ENCODE measurements at places on chromosomes 7 and 10.
A peak's percentile ranks its signal among the peaks of the same experiment; 100 is the strongest.

DNA sequence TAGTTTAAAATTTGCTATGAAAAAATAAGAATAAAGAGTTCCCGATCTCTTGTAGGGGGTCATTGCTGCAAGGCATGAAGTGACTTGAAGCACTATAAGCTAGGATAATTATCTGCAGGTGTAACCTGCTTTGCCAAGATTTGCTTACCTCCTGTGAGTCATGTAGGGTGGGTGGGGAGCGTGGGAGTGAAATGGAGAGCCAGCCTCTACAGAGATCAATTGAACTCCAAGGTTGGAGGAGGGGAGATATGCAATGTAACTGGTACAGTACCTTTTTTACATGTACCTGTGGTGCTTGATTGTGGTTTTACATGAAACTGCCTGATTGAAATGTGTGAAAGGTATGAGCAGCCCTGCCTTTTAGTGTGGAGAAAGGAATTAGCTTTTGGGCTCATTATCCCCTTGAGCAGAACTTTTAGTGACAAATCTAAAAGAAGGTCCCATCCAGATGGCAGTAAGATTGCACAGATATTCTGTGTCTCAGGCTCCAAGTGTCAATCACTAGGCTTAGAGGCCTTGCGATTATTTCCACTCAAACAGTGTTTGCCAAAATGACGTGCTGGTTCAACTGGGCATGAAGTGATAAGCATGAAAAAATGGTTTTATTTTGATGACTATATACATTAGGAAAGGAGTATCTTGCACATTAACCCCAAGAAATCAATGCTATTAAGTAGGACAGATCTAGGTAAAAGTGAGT is 138.6 kb upstream of the GRB10 start:
- no peak overlapping the region for H3K4me3 ChIP-seq
- H3K4me1 ChIP-seq = no peaks in the 10 kb centered on the region
- H3K27me3 ChIP-seq = no peaks in the 10 kb centered on the region
- H3K36me3 ChIP-seq = no peaks in the 10 kb centered on the region
- DNase-seq = no peak
- H3K27ac ChIP-seq = no peak overlapping the region

- H3K4me3 ChIP-seq = no peak overlapping the region
- H3K36me3 ChIP-seq = no peaks in the 10 kb centered on the region
- no peak for DNase-seq
- H3K27ac ChIP-seq = no peak overlapping the region
- H3K4me1 ChIP-seq = no peaks in the 10 kb centered on the region
- H3K27me3 ChIP-seq = no peaks in the 10 kb centered on the region
Observed at GRCh38 chr10:130043491-130043890, 67.1 kb downstream of the C10orf143 start.

GRCh38 chr7:131302446-131302845 is 25.2 kb upstream of the MKLN1 start:
- no peak for DNase-seq
- H3K27ac ChIP-seq = no peak overlapping the region
- H3K4me1 ChIP-seq = no peaks in the 10 kb centered on the region
- H3K27me3 ChIP-seq = no peaks in the 10 kb centered on the region
- H3K36me3 ChIP-seq = no peaks in the 10 kb centered on the region

DNA sequence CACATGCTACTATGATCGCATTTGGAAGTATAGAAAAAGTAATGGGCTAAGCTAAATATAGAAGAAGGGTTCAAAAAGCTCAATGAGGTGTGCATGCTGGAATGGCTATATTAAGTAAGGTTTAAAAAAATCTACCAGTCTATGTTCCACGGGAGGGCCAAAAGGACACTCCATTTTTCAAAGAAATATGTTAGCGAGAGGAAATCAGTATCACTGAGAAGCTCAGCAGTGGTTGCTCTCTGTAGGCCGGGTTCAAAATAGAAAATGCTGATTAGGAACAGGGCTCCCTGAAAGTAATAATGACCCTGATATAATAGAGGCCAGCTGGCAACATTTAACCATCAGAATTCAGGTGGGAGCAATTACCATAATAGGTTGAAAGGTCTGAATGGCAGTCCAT is 224.5 kb upstream of the SEMA3E start:
- no peak for DNase-seq
- no peak overlapping the region for H3K4me3 ChIP-seq
- H3K27me3 ChIP-seq = no peaks in the 10 kb centered on the region
- no peaks in the 10 kb centered on the region for H3K36me3 ChIP-seq

DNA sequence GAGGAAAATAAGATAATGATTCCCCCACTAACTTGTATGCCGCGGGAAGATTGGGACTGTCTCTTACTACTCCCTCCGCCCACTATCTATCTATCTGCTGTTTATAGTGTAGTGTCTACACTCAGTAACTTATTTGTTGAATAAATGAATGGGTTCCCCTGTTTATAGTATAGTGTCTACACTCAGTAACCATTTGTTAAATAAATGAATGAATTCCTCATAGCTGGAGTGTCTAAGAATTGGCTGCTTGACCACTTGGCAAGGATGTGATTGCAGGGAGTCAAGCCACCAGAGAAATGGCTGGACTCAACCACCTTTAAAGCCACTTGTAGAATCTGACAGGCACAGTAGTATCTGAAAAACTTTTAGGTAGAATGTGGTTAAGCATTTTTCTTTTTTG is 147.1 kb downstream of the TRIL start:
- H3K27me3 ChIP-seq = no peaks in the 10 kb centered on the region
- DNase-seq = no peak
- H3K36me3 ChIP-seq = no peaks in the 10 kb centered on the region
- H3K27ac ChIP-seq = no peak overlapping the region
- H3K4me3 ChIP-seq = no peak overlapping the region

DNA sequence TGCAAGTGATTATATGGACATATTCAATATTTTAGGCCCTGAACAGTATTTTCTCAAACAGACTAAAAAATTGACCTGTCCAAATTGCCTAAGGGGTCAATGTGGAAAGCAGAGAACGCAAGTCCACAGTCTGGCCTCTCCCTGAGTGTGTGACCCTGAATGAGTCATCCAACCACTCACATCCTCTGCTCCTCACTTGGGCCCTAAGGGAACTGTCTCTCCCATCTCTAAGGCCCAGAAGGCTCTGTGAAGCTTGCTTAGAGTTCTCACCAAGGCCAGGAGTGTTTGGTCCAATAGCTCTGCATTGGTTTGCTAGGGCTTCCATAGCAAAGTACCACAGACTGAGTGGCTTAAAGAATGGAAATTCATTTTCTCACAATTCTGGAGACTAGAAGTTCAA is 155.1 kb downstream of the LSM5 start:
- no peak for DNase-seq
- H3K36me3 ChIP-seq = no peaks in the 10 kb centered on the region
- no peak overlapping the region for H3K27ac ChIP-seq
- H3K4me3 ChIP-seq = no peak overlapping the region

- H3K4me1 ChIP-seq = no peaks in the 10 kb centered on the region
- H3K4me3 ChIP-seq = no peak overlapping the region
- no peak overlapping the region for H3K27ac ChIP-seq
Observed at GRCh38 chr10:66852811-66853210, 73.0 kb upstream of the LRRTM3 start.

GRCh38 chr7:45980181-45980905 is 59.3 kb upstream of the IGFBP3 start:
- no peaks in the 10 kb centered on the region for H3K36me3 ChIP-seq
- H3K4me3 ChIP-seq = no peak overlapping the region
- DNase-seq = peak; percentile 28
- H3K27me3 ChIP-seq = no peaks in the 10 kb centered on the region
- H3K4me1 ChIP-seq = no peaks in the 10 kb centered on the region

- no peaks in the 10 kb centered on the region for H3K27me3 ChIP-seq
- DNase-seq = no peak
- no peak overlapping the region for H3K27ac ChIP-seq
- H3K4me1 ChIP-seq = no peaks in the 10 kb centered on the region
- no peak overlapping the region for H3K4me3 ChIP-seq
Observed at GRCh38 chr7:49497471-49497870, 276.0 kb upstream of the VWC2 start.

GRCh38 chr7:80334196-80334595 is 177.7 kb downstream of the GNAT3 start:
- no peak for DNase-seq
- no peaks in the 10 kb centered on the region for H3K4me1 ChIP-seq
- no peaks in the 10 kb centered on the region for H3K27me3 ChIP-seq
- H3K36me3 ChIP-seq = no peaks in the 10 kb centered on the region
- no peak overlapping the region for H3K27ac ChIP-seq

- DNase-seq = no peak
- no peak overlapping the region for H3K27ac ChIP-seq
- H3K4me1 ChIP-seq = no peaks in the 10 kb centered on the region
- H3K27me3 ChIP-seq = no peaks in the 10 kb centered on the region
Observed at GRCh38 chr10:70445718-70446657, 4.5 kb upstream of the NODAL start.

GRCh38 chr10:100282907-100283306 is 3.6 kb downstream of the BLOC1S2 start:
- no peaks in the 10 kb centered on the region for H3K36me3 ChIP-seq
- no peak for DNase-seq
- no peak overlapping the region for H3K4me3 ChIP-seq
- H3K4me1 ChIP-seq = peaks cover 9% of the 10 kb centered on the region

DNA sequence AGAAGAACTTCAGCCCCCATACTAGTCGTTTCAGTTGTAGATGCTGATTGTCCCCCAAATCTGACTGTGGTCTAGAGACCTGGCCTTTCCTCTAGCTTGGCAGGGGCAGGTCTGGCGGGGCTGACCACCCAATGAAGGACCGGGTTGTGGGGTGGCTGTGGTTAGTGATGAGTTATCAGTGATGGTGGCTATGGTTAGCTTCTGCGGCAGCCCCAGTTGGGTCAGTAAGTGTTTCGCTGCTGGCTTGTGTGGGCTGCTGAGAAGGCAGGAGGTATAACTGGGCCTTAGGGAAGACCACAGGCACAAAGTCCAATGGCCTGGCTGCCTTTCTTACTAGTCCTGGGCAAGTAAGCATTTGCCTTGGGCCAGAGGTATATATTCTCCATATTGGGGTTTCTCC is 21.3 kb downstream of the VWA2 start:
- no peak overlapping the region for H3K4me3 ChIP-seq
- DNase-seq = no peak
- no peak overlapping the region for H3K27ac ChIP-seq
- H3K36me3 ChIP-seq = no peaks in the 10 kb centered on the region
- no peaks in the 10 kb centered on the region for H3K4me1 ChIP-seq

DNA sequence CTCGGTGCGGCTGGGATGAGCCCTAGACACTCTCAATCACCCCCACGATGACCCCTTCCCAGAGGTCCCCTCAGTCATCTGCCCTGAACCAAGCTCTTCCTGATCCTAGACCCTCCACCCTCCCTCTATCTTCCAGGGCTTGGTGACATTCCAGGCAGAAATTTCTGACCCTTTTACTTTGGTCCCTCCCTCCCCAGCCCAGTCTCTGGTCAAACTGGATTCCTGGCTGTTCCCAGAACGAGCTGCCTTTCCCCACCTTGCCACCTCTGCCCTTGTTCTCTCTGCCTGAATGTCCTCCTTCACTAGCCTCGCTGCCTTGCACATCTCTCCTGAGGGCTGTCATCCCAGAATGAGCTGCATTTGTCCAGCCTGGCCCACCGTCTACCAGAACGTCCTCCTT is 1.3 kb upstream of the CLDN4 start:
- DNase-seq = no peak
- no peaks in the 10 kb centered on the region for H3K27me3 ChIP-seq
- no peaks in the 10 kb centered on the region for H3K4me1 ChIP-seq
- no peak overlapping the region for H3K4me3 ChIP-seq

GRCh38 chr7:30493228-30493627 is 11.4 kb downstream of the GGCT start:
- no peaks in the 10 kb centered on the region for H3K27me3 ChIP-seq
- no peak overlapping the region for H3K27ac ChIP-seq
- H3K4me1 ChIP-seq = no peaks in the 10 kb centered on the region
- no peak for DNase-seq
- H3K4me3 ChIP-seq = no peak overlapping the region
- no peaks in the 10 kb centered on the region for H3K36me3 ChIP-seq

- H3K27ac ChIP-seq = no peak overlapping the region
- no peaks in the 10 kb centered on the region for H3K27me3 ChIP-seq
Observed at GRCh38 chr10:60828489-60828852, 50.2 kb downstream of the CDK1 start.

- H3K27ac ChIP-seq = no peak overlapping the region
- H3K4me1 ChIP-seq = no peaks in the 10 kb centered on the region
- H3K27me3 ChIP-seq = no peaks in the 10 kb centered on the region
- peaks cover 4% of the 10 kb centered on the region for H3K36me3 ChIP-seq
- no peak for DNase-seq
- H3K4me3 ChIP-seq = no peak overlapping the region
Observed at GRCh38 chr7:151728746-151729145, 148.2 kb downstream of the PRKAG2 start.

- DNase-seq = no peak
- H3K27me3 ChIP-seq = no peaks in the 10 kb centered on the region
Observed at GRCh38 chr7:152607007-152607406, 68.9 kb downstream of the XRCC2 start.

DNA sequence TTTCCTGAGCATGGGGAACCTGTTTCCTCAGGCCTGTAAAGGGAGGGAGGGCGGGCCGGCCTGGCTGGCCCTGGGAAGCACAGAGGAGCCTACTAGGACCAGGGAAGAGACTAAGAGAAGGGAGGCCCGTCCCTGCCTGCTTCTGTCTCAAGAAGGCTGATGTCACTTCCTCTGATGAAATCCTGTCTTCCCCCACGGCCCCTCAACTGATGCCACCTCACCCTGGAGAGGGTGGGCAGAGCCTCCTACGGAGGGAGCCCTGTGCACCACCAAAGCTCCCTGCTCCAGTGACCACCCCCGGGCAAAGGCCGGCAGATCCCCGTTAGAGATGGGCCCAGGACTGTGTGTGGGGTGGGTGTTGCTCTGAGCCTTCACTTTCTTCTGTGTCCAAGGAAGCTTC is 1.0 kb upstream of the PILRA start:
- no peaks in the 10 kb centered on the region for H3K27me3 ChIP-seq
- DNase-seq = no peak
- H3K36me3 ChIP-seq = no peaks in the 10 kb centered on the region
- H3K4me3 ChIP-seq = no peak overlapping the region
- H3K27ac ChIP-seq = peak overlapping the region; percentile 72

DNA sequence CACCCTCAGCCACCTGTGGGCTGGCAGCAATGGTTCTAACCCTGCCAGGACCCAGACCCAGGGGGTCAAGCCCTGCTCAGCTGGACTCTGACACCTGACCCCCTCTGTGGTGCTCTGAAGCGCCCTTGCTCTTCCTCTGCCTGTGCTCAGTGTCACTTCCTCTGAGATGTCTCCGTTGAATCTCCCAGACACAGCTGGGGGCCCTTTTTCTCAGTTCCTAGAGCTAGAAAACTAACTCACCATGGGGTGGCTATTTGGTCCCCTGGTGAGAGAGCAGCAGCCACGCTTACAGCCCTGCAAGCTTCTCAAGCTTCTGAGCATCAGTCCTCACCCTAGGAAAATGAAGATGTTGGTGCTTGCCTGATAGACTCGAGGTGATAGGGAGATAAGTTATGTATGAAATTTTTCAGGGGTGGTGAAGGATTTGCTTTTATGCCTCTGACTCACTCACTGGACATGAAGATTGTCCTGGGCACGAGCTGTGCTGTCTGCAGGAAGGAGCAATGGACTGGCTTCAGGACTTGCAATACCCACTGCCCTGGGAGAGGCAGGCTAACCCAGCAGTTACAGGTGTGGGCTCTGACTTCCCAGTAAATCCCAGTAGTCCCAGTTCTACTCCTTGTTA is 29.6 kb downstream of the COL13A1 start:
- no peak overlapping the region for H3K4me3 ChIP-seq
- H3K27me3 ChIP-seq = peaks cover 2% of the 10 kb centered on the region
- no peak for DNase-seq
